T-helper 9 cell (primary cell): ENCODE measurements at places on chromosomes 5 and 9.

DNA sequence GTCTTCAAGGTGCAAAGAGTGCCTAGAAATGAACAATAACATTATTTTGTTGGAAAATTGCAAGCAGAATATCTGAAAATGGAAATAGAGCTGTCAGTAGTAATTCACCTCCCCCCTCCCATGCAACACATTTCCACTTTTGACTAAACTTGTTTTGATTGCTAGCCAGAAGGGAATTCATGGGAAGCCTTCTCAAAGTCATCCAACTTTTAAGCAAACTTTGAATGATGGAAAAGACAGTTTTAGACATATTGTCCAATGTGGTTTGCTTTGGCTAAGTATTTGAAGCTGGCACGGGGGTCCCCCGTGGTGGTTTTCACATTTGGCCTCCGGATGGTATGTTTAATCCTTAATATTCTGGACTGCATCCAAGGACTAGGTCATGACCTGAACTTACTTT lies 7.5 kb downstream of the NR2F1 start:
- no peak for DNase-seq

- DNase-seq, result no peak
These were observed 1.8 kb downstream of the LHX6 start for GRCh38 chr9:122226758-122227574.

GRCh38 chr9:79221084-79221483 lies 350.7 kb upstream of the TLE4 start:
- DNase-seq, result no peak

- no peak for DNase-seq
These were observed 19.5 kb upstream of the ARAP3 start for GRCh38 chr5:141701360-141702119.

- DNase-seq, result no peak
These were observed 33.1 kb downstream of the BOD1 start for GRCh38 chr5:173583346-173583745.
